Foreskin keratinocyte (primary cell): ENCODE measurements at places on chromosomes 3 and 15.

DNA sequence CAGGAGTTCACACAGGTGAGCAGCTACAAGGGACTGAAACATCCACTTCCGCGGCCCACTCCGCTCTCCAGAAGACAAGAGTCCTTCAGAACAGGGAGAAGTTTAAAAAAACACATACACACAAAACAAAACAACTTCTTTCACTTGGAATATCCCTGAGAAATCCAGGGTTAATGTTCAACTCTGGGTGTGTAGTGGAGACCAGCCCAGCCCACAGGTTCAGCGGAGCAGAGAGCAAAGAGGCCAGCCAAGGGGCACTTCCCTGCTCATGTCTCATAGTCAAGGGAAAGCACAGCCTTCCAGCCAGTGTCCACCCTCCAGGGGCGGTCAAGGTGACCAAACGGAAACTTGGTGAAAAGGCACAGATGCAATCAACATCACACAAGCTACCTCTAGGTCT lies 41.6 kb downstream of the WNT5A start:
- DNase-seq = no peak

DNA sequence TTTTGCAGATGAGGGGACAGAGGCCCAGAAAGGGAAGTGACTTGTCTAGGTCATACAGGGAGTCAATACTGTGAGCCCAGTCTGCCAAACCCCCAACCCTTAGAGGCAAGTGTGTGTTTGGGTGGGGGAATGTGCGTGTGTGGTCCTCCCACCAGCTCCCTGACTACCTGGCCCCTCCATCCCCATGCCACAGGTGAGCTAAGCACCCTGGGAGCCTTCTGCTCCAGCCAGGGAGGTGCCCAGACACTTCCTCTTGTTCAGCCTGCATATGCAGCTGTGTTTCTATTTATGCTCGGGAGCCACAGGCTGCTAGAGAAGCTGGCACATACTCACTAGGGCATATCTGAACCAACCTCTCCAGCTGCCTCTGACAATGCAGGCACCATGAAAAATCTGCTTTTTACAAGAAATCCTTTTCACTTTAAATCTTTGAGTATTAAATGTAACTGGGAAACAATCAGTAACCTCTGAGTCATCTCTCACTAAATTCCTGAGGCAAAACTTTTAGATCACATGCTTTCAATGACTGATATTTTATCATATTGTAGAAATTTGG lies 20.7 kb downstream of the TBC1D2B start:
- DNase-seq = no peak

DNA sequence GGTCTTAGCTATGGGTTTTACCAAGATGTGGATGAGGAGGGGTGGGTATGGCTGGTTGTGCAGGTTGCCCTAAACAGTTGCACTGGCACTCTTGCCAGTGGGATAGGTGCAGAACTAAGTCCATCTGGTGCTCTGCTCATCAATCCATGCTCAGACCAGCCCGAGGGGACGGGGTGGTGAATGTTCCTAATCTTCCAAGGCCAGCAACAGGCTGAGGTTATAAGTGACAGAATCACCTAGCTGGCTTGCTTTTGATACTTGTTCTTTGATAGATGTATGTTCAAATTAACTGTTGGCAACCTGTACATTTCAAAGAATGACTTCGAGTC lies 53.5 kb upstream of the CCR2 start:
- DNase-seq = no peak

DNA sequence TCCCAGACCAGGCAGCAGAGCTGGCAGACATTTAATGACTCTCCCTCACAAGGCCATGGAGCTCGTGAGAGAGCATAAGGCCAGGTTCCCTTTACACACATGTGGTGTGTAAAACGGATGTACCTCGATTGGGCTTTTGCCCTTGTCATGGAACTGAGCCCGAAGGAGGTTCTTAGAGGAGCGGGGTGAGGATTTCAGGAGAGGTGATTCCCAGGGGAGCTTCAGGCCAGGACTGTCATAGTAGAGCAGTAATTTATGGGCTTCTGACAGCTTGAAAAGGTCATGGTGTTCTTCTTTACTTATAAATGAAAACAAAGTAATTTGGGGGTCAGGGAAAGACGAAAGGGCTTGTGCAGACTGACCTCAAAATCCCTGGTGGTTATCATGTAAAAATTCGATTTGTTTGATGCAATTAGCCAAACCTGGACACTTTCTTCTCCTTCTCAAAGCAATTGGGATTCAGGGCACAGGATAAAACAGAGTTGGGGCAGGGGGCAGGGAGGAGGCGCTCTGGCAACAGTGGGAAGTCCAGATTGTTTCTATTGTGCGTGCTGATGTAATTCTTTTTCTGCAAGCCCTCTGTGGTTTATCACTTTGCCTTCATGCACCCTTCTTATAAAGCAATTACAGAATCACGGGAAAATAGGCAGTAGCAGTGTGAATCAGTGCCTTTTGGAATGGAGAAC lies 51.0 kb downstream of the CACNA1D start:
- no peak for DNase-seq

DNA sequence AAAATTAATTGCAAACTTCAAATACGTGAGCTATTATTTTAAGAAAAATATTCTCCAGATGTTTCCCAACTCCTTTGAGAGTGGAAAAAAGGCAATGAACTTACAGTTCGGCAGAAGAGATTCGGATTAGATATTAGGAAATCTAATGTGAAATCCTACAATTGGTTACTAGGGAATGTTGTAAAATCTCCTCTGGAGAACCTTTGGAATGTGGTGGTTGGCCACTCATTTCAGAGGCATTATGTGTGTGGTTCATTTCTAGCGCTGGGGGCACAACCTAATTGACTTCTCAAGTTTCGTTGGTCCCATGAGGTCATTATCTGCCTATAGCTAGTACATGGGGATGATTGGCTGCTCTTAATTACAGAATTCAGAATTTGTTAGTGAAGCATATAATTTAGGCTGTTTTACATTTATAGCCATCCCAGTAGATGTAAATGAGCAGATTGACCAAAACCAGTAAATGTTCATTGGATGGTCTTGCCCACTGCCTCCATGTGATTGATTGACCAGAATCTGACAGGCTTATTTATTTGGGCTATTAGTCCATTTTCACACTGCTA lies 34.6 kb upstream of the CMSS1 start:
- no peak for DNase-seq

GRCh38 chr15:74869726-74870407 lies 3.3 kb downstream of the SCAMP2 start:
- DNase-seq = no peak

GRCh38 chr3:24476871-24477656 lies 17.6 kb downstream of the THRB start:
- DNase-seq = no peak

DNA sequence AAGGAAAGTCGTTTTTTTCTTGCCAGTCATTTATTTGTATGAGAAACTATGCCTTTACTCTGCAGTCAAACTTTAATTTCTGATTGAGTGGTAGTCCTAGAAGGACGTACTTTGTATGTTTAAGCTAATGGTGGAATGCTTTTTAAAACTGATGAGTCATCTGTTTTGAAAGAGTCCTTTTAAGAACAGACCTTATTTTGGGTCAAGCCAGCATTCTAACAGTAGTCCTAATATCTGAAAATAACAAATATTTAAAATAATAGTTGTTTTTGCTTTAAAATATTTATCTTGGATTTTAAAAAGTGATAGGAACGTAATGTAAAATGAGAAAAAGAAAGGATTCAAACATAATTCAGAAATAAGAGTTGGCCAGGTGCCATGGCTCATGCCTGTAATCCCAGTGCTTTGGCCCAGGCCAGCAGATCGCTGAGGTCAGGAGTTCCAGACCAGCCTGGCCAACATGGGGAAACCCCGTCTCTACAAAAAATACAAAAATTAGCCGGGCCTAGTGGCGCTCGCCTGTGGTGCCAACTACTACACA lies 1.3 kb upstream of the LRRC58 start:
- DNase-seq = peak; percentile 44

- no peak for DNase-seq
Measured at GRCh38 chr3:109385442-109386318, 48.3 kb upstream of the DPPA4 start.

DNA sequence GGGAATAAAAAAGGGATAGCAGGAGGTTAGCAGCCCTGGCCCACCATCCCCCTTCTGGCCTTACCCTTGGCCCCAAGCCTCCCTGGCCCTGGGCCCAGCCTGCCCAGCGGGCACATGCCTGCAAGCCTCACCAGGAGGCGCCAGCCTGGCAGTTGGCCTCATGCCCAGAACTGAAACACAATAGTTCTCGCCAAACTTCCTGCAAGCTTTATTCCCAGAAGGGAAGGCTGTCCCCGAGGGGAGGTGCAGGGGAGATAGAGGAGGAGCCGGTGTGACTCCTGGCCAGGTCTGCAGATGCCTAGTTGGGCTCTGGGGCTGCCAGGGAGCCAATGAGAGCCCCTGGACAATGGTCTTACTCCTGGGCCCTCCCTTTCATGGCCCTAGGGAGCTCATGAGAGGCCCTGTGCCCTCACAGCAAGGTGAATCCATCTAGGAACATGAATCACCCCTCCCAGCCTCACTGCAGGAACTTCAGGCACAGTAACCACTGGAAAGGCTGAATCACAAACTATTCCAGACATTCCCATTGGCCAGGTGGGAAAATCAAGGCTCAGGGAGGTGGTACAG lies 4.0 kb downstream of the CCDC33 start:
- peak; percentile 83 for DNase-seq

- no peak for DNase-seq
Measured at GRCh38 chr3:24972491-24972890, 455.6 kb upstream of the RARB start.

GRCh38 chr3:17932136-17932771 lies 189.8 kb upstream of the TBC1D5 start:
- DNase-seq = no peak

- DNase-seq = no peak
Measured at GRCh38 chr3:186053954-186054791, 54.7 kb downstream of the ETV5 start.

- no peak for DNase-seq
Measured at GRCh38 chr3:70754314-70754713, 441.9 kb upstream of the MDFIC2 start.

- no peak for DNase-seq
Measured at GRCh38 chr3:151962912-151963311, 89.5 kb downstream of the SUCNR1 start.

DNA sequence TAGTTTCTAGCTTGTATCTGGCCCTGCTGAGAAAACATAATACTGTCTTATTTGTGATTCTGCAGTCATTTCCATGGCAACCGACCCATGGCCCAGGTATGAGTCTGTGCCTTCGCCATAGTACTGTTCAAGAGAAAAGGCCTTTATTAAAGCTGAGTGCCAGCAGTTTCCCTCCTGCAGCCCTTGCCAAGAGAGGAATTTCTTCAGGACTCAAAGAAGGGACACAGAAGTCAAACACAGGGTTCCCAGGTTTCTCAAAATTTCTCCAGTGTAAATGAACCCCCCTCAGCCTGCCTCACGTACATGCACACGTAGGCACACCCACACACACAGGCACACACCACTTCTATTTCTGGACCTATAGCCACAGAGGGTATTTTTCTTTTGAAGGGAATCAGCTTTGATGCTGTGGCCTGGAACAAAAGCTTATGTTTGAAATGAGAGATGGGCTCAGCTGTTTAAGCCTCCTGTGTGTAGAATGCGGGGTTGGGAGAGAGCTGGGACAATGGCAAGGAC lies 269.2 kb downstream of the PDCD6IP start:
- no peak for DNase-seq

DNA sequence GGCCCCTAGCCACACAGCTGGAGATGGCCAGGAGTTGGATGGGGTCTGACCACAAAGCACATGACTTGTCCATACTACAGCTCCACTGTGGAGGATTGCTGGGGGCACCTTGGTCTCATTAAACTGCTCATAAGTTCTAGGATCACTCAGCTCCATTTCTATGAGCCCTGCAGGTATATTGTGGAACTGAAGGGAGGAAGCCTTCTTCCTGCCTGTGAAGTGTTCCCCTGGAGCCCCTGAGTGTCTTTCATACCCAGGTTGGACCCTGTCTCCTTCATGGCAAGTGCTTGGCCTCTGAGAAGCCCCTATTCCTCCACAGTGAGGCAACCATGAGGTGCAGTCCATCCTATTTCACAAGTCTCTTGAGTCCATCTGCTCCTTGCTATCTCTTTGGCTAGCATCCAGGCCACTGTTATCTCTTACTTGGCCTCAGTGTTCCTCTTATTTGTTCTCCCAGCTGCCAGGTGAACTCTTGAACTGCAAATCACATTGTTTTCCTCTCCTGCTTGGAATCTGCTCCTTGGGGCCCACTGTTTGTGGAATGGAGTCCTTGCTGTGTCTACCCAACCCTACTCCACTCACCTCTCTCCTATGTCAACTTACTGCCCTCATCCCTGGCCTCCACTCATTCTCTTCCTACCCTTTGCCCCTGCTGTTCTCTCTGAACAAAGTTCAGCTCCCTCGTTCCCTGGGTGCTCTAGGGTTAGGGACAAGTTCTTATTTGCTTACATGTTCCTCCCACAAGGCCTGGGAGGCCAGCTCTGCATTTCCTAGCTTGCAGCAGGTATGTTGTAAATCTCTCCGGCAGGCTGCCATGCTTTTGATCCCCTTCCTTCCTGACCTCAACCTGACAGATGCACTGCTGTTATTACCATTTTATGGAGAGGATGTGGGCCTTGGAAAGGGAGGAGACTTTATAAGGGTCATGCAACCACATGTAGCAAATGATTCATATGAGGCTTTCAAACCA lies 1.2 kb downstream of the ACOX2 start:
- no peak for DNase-seq

DNA sequence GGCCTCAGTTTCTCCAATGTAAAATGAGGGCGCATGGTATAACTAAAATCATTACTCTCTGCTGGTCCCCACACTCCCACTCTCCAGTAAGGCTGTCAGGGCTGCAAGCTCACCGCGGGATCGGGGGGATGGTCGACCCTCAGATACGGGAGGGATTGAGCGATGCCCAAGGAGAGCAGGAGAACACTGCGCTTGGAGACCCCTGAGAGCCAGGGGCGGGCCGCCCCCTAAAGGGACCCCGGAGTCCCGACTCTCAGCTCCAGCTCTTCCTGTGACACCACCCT lies 713 bp upstream of the PLEKHO2 start:
- no peak for DNase-seq

DNA sequence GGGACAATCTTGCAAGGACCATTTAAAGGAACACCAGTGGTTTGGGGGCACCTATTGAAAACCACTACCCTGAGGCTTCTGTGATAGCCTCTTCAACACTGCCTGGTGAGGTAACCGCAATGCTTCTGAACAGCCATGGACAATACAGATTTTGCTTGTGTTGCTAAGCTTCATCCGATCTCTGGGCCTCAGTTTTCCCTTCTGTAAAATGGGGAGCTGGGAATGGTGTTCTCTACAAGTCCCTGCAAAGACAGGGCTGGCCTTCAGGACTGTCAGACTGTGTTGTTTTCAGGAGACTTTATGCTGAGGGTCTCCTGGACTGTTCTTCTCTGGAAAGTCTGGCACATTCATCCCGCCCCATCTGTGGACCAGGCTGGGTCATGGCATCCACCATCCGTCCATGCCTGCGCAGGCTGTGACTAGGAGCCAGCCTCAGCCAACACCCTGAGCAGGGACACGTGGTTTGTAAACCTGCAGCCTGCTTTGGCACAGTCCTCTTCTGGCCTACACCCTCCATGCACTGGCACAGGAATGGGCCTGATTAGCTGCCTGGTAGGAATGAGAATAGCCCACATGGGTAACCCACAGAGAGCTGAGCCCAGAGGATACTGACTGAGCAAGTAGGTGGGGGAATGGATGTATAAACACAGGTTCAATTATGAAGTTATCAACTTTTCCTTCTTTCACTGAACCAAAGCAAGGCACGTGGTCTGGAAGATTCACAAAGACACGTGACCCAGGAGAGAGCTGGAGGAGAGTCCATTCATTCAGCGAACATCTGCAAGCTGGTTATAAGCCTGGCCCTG lies 55.3 kb downstream of the ROPN1B start:
- no peak for DNase-seq

- no peak for DNase-seq
Measured at GRCh38 chr3:24135280-24135679, 190.2 kb downstream of the NR1D2 start.
